Neural progenitor cell (in vitro differentiated cells): ENCODE measurements at places on chromosomes 5 and 9. TPM values are rescaled to one million over a fixed set of nuclear protein-coding genes. Genes with fewer than 3 reads are reported as not detected.

GHR gene
- 0.07 and 0.28 TPM in 2 replicates for total RNA-seq

GRCh38 chr5:149062371-149063016 is 368 bp downstream of the SH3TC2 start:
- no peak for DNase-seq

- DNase-seq, result no peak
Observed at GRCh38 chr5:15752663-15753285, 252.8 kb downstream of the FBXL7 start.

GRCh38 chr5:122743261-122743660 is 31.6 kb upstream of the SNX2 start:
- no peak for DNase-seq
